Stimulated activated CD4-positive, alpha-beta T cell treated with anti-CD3 and anti-CD28 coated beads, Interleukin-15, amount 100 ng/mL, for 1 hour (primary cell): ENCODE measurements at places on chromosomes 3 and 15.

GRCh38 chr3:105676621-105677300 lies 192.1 kb downstream of the CBLB start:
- no peak for DNase-seq

GRCh38 chr3:192655628-192656027 lies 71.7 kb downstream of the FGF12 start:
- no peak for DNase-seq

DNA sequence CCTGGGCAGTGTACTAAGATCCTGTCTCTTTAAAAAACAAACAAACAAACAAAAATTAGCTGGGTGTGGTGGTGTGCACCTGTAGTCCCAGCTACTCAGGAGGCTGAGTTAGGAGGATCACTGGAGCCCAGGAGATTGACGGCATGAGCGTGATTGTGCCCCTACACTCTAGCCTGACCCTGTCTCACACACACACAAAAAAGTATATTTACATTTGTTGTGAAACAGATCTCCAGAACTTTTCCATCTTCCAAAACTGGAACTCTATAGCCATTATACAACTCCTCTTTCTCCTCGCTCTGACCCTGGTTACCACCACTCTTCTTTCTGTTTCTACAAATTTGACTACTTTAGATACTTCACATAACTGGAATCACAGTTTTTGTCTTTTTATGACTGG lies 56.0 kb upstream of the CCNB2 start:
- DNase-seq: no peak

- DNase-seq: no peak
Measured at GRCh38 chr3:47065681-47066080, 86.2 kb downstream of the NBEAL2 start.

DNA sequence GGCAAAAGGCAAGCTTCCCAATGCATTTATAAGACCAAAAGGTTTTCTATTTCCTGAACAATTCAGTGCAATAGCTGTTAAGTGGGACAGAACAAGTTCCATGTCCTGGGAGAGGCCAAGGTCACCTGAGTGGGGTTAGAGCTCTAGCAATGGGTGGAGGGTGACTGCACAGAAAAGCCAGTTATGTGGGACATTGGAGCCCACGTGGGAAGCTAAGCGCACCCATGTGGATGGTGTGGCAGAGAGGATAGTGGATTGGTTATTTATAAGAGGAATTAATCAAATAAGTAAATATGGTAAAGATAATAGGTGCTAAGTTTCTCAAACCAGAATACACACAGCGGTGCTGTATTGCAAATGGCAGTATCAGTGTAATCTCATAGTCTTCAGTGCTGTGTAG lies 6.3 kb downstream of the NSMCE3 start:
- no peak for DNase-seq

GRCh38 chr3:38823722-38824121 lies 7.7 kb upstream of the SCN10A start:
- DNase-seq: no peak

DNA sequence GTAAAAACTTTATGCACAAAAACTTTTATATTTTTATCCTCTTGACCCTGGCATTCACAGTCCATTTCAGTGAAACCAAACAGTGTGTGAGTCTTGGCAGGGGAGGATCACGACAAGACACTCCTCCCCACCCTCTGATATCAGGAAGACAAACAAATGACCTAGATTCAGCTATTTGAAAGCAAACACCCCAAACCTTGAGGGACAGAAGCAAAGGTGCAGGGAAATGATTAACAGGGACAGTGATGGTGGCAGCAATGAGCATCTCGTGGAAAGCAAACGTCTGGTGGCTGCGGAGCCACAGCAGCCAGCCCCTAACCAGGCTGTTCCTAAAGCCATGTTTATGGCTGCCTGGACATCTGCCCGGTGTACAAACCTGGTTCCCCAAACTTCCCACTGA lies 52.1 kb downstream of the FSIP1 start:
- no peak for DNase-seq

GRCh38 chr15:36472672-36473071 lies 106.8 kb upstream of the CDIN1 start:
- no peak for DNase-seq
